ENCODE measurements at places on chromosomes 6 and 20. TPM values are rescaled to one million over a fixed set of nuclear protein-coding genes. Genes with fewer than 3 reads are reported as not detected.

DNA sequence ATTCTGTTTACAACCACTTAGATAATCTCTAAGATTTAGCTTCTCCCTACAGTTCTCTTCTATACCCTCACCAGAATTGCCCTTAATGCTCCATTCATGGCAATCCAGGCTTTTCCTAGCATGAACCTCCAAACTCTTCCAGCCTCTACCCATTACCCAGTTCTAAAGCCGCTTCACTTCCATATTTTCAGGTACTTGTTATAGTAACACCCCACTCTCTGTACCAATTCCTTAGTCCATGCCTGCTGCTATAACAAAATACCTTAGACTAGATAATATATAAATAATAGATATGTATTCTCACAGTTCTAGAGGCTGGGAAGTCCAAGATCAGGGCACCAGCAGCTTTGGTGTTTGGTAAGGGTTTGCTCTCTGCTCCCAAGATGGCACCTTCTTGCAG lies 16.5 kb upstream of the TRERF1 start:
- H3K4me1 ChIP-seq = no peaks in the 10 kb centered on the region
- H3K27me3 ChIP-seq = no peaks in the 10 kb centered on the region
- no peak for DNase-seq
- H3K4me3 ChIP-seq = no peak overlapping the region

GRCh38 chr6:4727671-4728435 lies 48.4 kb upstream of the CDYL start:
- H3K27ac ChIP-seq = no peak overlapping the region
- no peak overlapping the region for H3K4me3 ChIP-seq
- no peaks in the 10 kb centered on the region for H3K4me1 ChIP-seq
- no peaks in the 10 kb centered on the region for H3K27me3 ChIP-seq
- no peak for DNase-seq

- no peaks in the 10 kb centered on the region for H3K4me1 ChIP-seq
- no peak for DNase-seq
- H3K27me3 ChIP-seq = no peaks in the 10 kb centered on the region
- H3K36me3 ChIP-seq = no peaks in the 10 kb centered on the region
- no peak overlapping the region for H3K4me3 ChIP-seq
- H3K27ac ChIP-seq = no peak overlapping the region
Observed at GRCh38 chr6:129329678-129330077, 380.3 kb downstream of the ARHGAP18 start.

GRCh38 chr6:157455731-157456523 lies 74.9 kb downstream of the ZDHHC14 start:
- no peak overlapping the region for H3K4me3 ChIP-seq
- no peaks in the 10 kb centered on the region for H3K4me1 ChIP-seq
- no peak for DNase-seq
- no peak overlapping the region for H3K27ac ChIP-seq
- no peaks in the 10 kb centered on the region for H3K27me3 ChIP-seq

DNA sequence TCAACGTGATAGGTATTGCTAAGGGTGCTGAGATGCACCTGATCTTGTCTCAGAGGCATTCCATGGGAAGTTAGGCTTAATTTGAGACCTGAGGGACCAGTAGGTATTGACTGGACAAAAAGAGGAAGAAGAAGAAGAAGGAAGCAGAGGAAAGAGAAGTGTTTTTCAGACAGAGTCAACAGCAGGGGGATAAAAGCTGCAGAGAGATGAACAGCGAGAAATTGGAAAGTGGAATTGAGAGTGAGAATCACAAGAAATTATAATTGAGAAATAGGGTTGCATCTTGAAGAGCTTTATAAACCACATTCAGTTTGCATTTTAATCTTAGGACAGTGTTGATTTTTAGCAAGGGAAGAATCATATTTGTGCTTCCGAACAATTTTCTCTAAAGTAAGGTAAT lies 254.0 kb downstream of the CD83 start:
- peak overlapping the region; percentile 11 for H3K4me3 ChIP-seq
- no peak overlapping the region for H3K27ac ChIP-seq
- H3K27me3 ChIP-seq = no peaks in the 10 kb centered on the region

DNA sequence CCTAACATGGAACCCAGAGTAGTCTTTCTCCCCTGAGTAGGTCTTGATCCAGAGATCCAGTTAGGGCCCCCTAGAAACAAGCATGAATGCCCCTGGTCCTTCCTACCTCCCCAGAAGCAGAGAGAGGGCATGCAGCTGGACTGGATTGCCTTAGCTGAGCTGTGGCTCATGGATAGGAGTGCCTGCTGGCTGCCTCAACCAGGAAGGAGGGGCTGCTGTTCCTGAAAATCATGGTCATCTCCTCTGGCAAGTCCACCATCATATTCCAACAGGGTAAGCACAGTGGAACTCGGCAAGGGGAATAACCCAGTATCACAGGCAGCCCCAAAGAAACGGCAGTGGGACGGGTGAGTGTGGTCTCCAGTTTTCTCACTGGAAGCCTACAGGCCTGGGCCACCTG lies 53.1 kb upstream of the ENTPD6 start:
- H3K27me3 ChIP-seq = no peaks in the 10 kb centered on the region
- no peak for DNase-seq
- no peaks in the 10 kb centered on the region for H3K36me3 ChIP-seq
- H3K4me3 ChIP-seq = no peak overlapping the region

RBPJL gene
- polyA plus RNA-seq = not detected

HRH3 gene
- not detected for polyA plus RNA-seq

RIN2 gene
- polyA plus RNA-seq = 15.4 TPM

TGM3 gene
- polyA plus RNA-seq = not detected

KCNK5 gene
- polyA plus RNA-seq = not detected

SLC12A5 gene
- polyA plus RNA-seq = not detected

ULBP1 gene
- polyA plus RNA-seq = 0.79 TPM

All from CD14-positive monocyte (primary cell).